ENCODE measurements at places on chromosomes 12 and 14.

- no peak for DNase-seq
Observed at GRCh38 chr12:130226771-130227170, 64.5 kb downstream of the FZD10 start.

GRCh38 chr12:93200291-93200917 is 177.3 kb upstream of the NUDT4 start:
- DNase-seq, result no peak

GRCh38 chr14:23119363-23120327 is 590 bp upstream of the CEBPE start:
- no peak for DNase-seq

DNA sequence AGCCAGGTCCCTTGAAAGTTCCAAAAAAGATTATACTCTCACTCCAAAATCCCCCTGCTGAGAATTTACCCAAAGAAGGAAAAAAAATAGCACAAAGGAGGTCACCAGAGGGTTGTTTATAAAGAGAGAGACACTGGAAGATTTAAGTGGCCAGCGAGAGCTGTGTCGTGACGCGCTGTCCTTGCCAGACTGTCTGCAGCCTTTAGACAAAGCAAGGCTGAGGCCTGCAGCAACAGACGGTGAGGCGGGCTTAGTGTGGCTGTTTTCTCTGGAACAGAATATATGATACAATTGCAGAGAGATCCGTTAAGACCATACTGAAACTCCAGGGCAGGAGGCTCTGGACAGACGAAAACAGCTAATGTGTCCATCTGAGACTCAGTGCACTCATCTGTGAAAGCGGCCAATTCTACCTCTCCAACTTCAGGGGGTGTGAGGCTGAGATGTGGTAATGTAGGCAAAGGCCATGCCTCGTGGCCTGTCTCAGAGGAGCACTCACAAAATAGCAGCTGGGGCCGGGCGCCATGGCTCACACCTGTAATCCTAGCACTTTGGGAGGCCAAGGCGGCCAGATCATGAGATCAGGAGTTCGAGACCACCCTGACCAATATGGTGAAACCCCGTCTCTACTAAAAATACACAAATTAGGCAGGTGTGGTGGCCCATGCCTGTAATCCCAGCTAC is 36.2 kb downstream of the ANAPC7 start:
- no peak for DNase-seq

GRCh38 chr12:93387780-93388179 is 10.1 kb downstream of the NUDT4 start:
- no peak for DNase-seq

- no peak for DNase-seq
Observed at GRCh38 chr12:15774819-15775218, 14.4 kb downstream of the EPS8 start.

Data from neuronal stem cell (in vitro differentiated cells).